Caki2 (cell line): ENCODE measurements at places on chromosomes 2 and 18.

- no peak for DNase-seq
These were observed 33.8 kb downstream of the PCARE start for GRCh38 chr2:29040552-29040951.

DNA sequence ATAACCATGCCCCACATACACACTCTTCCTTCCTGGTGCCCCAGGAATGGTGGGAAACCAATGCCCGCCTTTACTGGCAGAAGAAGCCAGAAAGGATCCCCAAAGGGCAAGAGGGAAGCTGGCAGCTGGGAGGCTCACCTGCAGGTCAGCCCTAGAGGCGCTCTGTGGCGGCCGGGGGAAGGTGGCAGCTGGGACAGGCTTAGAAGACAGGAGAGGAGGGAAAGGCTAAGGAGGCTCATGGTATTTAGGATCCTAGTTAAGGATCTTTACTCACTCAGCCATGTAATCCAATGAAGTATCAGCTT, 23.8 kb downstream of the ADRA2B start:
- DNase-seq: no peak

- no peak for DNase-seq
These were observed 278.4 kb downstream of the RDH14 start for GRCh38 chr2:18282026-18282425.

GRCh38 chr2:31246184-31246852, 12.4 kb downstream of the EHD3 start:
- peak; percentile 44 for DNase-seq

- no peak for DNase-seq
These were observed 183.8 kb downstream of the DYSF start for GRCh38 chr2:71637168-71637567.

- no peak for DNase-seq
These were observed 36.6 kb upstream of the GORASP2 start for GRCh38 chr2:170892391-170892951.

DNA sequence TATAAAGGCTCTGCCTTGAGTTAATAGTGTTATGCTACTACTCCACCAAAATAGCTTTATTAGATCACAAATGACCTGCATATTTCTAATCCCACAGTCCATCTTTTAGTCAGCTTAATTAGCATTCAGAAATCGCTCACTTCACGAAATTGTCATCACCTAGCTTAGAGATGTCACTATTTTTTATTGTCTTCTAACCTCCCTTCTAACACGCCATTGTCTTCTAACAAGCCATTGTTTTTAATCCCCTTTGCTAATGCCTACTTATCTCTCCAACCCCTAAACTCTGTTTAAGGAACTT, 97.1 kb downstream of the EPB41L5 start:
- no peak for DNase-seq

DNA sequence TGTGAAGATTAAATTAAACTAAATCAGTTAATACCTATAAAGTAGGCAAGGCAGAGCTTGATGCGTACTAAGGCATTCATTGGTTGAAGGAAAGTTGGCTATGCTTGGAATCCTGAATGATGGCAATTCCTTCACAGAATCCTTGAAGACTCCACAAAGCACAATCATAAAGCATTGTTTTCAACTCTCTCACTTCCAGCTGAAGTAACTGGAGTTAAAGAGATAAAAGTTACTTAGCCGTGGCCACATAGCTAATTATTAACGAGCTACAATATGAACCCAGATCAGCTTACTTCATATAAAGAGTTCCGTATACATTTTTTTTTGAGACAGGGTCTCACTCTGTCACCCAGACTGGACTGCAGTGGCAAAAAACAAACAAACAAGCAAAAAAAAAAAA, 483.9 kb upstream of the DDX18 start:
- DNase-seq: peak; percentile 75

DNA sequence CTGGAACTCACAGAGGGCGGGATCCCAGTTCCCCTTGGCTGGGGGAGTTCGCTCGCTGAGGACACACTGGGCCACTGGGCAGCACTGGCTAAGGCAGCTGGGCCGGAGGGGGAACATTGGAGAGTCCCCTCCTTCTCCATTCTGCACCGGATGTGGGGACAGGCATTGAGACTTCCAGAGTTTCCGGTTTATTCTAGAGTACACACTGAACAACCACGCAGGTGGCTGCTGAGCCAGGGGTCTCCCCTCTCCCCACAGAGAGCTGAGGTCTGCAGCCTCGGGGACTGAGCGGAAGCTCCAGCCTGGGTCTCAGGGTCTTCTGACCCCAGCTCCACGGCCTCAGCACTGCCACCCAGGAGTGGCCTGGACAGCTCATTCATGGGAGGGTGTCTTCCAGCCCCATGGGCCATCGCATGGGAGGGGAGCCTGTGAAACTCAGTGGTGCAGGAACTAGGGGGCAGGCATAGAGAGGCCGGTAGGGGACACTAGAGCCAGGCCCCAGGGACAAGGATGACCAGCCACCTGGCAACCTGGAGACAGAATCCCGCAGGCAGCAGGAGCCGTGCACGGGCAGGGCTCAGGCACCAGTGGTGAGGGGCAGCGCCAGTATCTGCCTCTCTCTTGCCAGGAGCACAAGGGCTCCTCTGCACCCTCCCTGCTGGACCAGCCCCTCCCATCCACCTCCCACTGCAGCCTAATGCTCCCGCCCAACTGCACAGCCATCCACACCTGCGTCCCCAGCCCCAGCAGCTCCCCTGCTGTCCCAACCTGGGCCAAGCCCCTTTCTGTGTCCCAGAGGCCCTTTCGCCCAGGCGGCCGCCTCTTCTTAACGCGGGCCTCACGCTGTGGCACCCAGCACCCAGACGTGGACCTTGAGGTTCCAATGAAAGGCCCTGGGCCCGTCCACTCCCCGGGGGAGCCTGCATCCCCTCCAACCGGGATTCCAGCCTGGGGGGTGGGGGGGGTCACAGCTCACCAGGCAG, 45.1 kb upstream of the GPC1 start:
- no peak for DNase-seq

GRCh38 chr2:86078774-86079545, 26.7 kb downstream of the POLR1A start:
- peak; percentile 39 for DNase-seq

- no peak for DNase-seq
These were observed 24.1 kb upstream of the SP3 start for GRCh38 chr2:173989160-173989883.

DNA sequence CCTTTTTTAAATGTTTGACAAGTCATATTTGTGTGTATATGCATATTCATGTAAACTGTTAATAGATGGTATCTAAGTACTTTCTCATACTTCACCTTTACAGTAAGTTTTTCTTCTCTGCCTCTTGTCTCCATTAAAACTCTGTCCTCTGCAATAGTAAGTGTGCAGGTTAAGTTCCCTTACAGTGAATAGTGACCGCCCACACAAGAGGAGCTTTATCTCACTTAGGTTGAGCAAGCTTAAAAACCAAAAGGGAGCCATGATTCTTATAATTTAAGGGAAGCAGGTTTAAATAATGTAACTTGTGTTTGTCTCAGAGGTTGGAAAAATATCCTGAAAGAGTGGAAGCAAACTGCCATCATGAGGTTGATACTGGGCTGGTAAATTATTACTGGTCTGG, 61.3 kb downstream of the MRPS9 start:
- DNase-seq: no peak
